WERI-Rb-1 (cell line): ENCODE measurements at places on chromosomes 3 and 15.

- DNase-seq = no peak
Measured at GRCh38 chr3:194049394-194049793, 86.6 kb upstream of the HES1 start.

GRCh38 chr3:32968920-32969389, 17.5 kb downstream of the CCR4 start:
- no peak for DNase-seq

DNA sequence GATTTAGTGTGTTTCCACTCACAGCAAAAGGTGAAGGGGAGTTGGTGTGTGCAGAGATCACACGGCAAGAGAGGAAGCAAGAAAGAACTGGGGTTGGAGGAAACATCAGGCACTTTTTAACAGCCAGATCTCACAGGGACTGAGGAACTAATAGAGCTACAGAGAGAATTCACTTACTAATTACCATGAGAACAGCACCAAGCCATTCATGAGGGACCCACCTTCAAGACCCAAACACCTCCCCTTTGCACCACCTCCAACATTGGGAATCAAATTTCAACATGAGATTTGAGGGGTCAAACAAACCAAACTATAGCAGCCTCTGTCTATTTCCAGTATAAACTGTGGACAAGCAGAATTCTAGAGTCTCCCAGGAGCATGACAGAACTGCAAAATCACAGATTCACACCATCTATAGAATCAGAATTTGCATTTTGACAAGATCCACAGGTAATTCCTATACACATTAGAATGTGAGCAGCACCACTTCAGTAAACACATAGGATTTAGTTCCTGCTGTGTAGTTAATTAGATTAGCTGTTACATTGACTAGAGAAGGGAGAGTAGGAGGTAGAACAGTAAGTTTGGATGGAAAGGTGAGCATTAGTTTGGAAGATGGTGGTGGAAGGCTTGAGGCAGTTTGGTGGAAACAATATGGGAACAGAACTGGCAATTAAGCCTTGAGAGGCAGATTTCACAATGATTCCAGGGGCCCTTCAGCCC, 311.7 kb downstream of the NSUN3 start:
- no peak for DNase-seq

GRCh38 chr15:97401195-97401594, 559.3 kb upstream of the ARRDC4 start:
- no peak for DNase-seq

DNA sequence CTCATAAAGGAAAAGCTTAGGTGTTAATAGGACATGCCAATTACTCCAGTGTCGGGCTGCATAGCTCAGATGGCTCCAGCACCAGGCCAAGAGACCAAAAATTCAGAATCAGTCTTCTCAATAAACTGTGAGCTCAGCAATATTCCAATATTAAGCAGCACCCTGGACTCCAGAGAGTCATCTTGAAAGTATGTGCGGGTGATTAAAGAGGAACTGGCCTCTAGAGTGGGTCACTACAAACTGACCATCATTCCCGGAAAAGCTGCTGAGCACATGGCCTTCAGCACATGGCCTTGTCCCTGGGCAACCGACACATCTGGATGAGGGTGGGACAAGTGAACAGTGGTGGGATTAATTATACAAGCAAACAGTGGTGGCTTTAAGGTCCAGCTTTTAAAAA, 59.0 kb downstream of the MAGI1 start:
- no peak for DNase-seq

- no peak for DNase-seq
Measured at GRCh38 chr3:113110267-113110666, 101.1 kb upstream of the BOC start.

DNA sequence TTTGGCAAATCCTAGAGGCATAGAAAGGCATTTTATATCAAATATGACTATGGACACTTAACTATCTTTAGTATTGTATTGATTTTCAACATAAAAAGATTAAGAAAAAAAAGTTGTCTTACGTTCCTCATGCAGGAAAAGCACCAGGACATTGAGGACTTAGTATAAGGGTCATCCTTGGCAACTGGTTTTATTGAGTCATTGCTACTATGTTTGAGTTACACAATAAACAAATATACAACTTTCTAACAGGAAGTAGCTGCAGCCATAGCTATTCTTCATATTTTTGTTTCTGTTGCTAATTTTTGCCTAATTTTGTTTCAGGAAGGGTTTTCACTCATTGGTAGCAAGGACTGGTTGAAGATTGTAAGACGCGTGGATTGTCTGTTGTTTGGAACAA, 93.0 kb downstream of the NPTN start:
- no peak for DNase-seq

GRCh38 chr3:34988296-34988695, 651.0 kb upstream of the ARPP21 start:
- DNase-seq = no peak

- DNase-seq = peak; percentile 33
Measured at GRCh38 chr15:92524874-92525565, 130.6 kb downstream of the FAM174B start.

DNA sequence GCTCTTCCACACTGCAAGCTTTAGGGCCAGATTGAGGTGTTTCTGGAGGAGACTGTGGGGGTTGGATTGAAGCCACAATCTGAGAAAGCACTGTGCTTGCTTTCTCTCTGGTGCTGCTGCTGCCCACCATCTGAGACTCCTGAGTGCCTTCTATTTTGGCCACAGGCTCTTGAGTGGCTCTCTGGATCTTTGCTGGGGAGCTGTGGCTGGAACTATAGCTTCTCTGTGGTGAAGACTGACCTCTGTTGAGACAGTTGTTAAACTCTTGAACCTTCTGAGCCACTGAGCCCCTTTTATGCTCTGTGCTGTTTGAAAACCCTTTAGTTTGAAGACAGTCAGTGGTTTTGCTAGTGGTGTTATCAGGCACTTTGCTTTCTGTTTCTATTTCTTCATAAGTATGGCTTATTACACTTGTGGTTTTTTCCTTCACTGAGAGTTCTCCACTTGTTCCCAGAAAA, 108.7 kb upstream of the TSPAN3 start:
- no peak for DNase-seq

DNA sequence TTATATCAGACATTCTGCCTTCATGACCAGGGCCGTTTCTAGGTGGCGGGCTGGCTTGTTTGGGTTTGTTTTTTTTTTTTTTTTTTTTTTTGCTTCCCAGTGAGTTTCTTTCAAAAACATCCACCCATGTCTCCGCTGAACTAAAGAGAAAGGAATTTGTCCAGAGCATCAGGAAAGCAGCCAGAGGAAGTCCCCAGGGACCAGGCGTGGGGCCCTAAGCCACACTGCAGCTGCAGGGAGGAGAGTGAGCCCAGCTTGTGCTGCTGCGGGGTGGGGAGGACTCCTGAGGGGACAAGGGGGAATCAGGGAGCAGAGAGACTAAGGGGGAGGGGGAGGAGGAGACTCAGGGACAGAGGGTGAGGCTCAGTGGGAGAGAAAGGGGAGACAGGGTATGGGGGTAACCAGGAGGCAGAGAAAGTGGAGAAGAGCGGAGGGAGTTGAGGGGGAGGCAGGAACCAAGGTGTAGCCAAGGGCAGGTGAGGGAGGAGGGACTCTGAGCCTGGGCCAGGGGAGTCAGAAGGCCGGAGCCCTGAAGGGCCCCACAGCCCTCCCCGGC, 49.5 kb downstream of the CYP11A1 start:
- DNase-seq = peak; percentile 54

GRCh38 chr3:193922034-193922774, 213.7 kb upstream of the HES1 start:
- no peak for DNase-seq

DNA sequence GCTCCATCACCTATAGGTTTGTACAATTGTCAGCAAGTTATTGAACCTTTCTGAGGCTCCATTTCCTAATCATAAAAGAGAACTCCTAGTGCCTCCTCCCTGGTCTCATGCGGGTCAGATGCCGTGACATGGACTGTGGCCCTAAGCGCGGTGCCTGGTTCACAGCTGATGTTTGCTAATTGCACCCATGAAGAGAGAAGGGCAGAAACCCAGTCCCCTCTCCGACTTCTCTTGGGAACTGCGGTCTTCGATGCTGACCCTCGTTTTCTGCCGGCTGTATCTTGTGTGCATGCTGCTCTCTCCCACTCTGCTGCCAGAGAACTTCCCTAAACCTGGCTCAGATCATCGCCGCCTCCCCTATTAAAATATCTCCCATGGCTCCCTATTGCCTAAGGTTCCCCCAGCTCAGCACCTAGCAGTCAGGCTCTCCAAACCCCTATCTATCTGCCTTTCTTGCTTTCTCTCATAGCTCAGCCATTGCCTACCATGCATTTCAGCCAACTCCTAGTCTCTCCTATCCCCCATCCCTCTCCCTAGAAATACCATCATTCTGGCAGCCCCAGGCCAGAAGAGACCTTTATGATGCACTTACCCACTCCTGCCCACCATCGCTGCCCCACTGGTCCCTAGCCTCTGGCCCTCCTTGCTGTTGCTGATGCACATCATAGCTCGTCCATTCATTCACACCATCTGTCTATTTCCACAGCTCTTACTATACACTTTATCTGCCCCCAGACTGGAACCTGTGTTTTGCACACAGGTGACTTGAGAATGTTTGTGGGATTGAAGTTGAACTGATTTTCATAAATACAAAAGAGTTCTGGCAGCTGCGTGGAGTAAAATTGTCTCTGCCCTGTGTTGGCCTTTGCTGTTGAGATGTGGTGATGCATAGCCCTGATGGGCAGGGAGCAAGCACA, 6.6 kb downstream of the ISG20 start:
- no peak for DNase-seq

GRCh38 chr3:58037141-58037910, 29.1 kb downstream of the FLNB start:
- no peak for DNase-seq

DNA sequence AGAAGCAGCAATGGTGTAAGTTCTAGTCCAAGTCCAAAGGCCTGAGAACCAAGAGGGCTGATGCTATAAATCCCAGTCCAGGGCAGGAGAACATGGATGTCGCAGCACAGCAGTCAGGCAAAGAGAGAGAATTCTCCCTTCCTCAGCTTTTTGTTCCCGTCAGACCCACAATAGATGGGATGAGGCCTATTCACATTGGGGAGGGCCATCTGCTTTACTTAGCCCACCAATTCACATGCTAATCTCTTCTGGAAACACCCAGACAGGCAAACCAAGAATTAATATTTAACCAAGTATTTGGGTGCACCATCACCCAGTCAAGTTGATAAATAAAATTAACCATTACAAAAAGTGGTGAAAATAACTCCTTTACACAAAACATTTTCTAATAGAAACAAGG, 511.7 kb upstream of the UBE2E2 start:
- no peak for DNase-seq

DNA sequence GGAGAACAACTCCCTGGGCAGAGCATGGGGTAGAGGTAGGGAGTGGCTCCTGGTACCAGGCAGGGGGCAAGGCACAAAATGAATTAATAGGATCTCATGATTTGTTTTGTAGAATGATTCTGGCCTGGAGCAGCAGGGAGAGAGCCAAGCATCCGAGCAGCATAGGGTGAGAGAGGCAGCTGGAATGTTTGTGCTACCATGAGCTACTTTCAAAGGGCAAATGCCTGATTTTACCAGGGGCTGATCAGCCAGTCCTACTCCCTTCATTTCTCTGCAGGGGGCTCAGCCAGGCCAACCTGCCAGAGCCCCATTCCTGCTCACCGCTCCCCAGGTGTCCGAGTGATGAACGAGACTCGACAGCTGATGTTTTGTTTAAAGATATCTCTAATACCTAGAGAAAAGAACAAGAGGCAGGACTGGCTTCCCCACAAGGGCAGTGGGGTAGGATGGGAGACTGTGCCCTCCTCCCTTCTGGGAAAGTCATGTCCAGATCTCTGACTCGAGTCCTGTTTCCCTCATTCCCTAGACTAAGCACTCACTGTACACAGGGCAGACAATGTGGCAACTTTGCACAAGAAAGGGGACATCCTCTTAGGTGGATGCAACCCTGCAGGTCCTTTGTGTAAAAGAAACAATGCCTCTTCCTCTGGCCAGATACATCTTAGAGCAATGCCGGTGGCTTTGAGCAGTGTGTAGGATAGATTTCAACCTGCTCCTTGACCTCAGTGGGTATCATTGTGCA, 12.9 kb downstream of the DUOX2 start:
- no peak for DNase-seq

DNA sequence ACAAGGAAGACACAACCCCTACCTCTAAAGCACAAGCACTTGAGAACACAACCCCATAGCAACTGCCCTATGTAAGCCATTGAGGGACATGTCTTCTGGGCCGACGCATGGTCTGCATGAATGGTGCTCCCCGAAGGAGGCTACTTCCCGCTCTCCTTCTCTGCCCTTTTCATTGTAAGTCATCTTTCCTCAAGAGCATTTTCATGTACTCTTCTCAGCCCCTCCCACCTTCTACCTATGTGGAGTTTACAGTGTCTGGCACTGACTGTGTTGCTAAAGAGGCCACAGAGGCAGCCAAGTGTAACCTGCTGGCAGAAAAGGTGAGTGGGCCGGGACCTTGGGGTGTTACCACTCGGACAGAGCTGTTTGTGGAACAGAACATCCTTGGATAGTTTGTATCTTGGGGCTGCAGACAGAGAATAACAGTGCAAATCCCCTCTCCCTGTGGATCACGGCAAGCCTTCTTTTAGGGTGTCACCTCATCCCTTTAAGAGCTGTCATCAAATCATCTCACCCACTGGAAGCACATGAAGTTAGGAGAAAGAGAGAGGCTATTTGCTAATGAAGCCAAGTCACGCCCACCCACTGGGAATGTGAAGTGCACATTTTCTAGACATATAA, 5.6 kb downstream of the AHSG start:
- DNase-seq = no peak

- DNase-seq = no peak
Measured at GRCh38 chr3:27467545-27467944, 16.6 kb downstream of the SLC4A7 start.

DNA sequence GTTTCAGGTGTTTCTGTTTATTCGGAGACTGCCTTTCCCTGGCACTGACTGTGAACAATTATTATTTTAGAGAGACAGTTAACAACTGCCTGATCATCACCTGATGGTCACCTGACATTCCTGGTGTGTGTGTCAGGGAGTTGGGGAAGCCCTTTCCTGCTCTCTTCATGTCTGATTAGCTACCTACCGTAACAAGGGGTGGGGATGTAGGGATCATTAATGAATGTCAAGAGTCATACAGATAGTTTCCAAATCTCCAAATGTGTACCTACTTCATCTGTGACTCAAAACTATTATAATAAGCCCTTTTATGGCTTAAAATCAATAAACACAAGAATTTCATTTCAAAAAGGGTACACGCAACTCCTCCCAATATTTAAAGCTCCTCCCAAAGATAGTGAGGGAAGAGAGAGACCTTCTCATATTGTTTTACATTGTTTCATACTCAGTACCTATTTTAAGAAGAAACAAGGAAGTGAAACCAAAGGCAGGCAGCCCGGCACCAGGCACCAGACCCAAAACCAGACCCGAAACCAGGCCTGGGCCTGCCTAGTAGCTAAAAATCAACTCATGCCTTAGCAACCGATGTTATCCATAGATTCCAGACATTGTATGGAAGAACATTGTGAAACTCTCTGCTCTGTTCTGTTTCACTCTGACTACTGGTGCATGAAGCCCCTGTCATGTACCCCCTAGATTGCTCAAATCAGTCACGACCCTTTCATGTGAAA, 844.9 kb upstream of the ALCAM start:
- no peak for DNase-seq

DNA sequence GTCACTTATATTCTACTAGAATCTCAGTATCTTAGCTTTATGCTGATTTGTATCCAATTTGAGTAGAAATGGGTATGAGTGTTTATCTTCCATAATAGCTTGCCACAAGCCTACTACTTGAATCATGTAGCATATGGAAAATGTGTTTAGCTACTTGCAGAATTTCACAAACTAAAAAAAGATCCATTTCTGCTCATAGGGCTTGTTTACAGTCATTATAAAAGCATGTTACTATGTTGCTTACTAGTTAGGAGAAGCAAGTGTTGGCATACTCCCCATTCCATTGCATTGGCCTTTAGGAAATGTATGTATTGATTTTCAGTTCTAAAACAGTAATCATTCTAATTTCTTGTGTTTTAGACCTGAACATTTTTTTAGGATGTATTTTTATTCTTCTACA, 939.2 kb downstream of the NAALADL2 start:
- no peak for DNase-seq
